ENCODE measurements at places on chromosomes 11 and 22. TPM values are rescaled to one million over a fixed set of nuclear protein-coding genes. Genes with fewer than 3 reads are reported as not detected.

GRCh38 chr22:42285604-42286003 is 15.2 kb upstream of the TCF20 start:
- DNase-seq: no peak
- no peak overlapping the region for H3K27ac ChIP-seq

Gene CRYAB
- polyA plus RNA-seq: 7.4 TPM

DNA sequence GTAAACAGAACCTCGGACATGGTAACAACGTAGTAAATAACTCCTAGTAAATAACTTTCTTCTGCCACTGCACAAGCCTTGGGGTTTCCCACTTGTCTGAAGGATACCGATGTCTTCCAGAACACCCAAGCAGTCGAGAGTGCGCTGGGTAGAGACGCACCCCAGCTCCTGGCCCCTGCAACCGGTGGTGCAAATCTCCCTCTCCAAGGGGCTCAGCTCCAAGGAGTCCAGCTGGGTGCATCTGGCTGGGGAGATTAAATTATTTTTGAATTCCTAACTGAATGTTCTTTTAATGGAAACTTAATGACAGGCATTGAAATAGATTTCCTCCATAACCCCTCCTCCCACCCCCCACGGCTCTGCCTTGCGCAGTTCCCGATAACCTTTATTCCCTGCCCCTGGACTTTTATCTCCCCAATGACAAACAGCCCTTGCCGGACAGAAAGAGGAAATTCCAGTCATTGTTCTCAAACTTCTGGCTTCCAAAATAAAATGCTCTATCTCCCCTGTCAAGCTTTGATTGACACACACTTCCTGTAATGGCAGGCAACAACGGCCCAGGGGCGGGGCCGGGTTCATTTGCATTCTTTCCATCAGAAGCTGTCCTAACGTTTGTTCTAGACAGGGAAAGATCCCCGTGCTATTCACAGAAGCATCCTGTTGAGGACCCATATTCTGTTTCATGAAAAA is 31.2 kb downstream of the KCNJ1 start:
- H3K4me3 ChIP-seq: no peak overlapping the region
- no peak overlapping the region for H3K27ac ChIP-seq
- no peaks in the 10 kb centered on the region for H3K27me3 ChIP-seq
- no peak for DNase-seq

- no peak overlapping the region for H3K27ac ChIP-seq
- H3K36me3 ChIP-seq: no peaks in the 10 kb centered on the region
- no peaks in the 10 kb centered on the region for H3K27me3 ChIP-seq
- no peak for DNase-seq
- H3K4me1 ChIP-seq: no peaks in the 10 kb centered on the region
Measured at GRCh38 chr11:70024036-70024772, 53.9 kb upstream of the ANO1 start.

- H3K27me3 ChIP-seq: no peaks in the 10 kb centered on the region
- no peak overlapping the region for H3K4me3 ChIP-seq
- no peak overlapping the region for H3K27ac ChIP-seq
- H3K36me3 ChIP-seq: no peaks in the 10 kb centered on the region
Measured at GRCh38 chr22:46244771-46245170, 5.3 kb downstream of the CDPF1 start.

DNA sequence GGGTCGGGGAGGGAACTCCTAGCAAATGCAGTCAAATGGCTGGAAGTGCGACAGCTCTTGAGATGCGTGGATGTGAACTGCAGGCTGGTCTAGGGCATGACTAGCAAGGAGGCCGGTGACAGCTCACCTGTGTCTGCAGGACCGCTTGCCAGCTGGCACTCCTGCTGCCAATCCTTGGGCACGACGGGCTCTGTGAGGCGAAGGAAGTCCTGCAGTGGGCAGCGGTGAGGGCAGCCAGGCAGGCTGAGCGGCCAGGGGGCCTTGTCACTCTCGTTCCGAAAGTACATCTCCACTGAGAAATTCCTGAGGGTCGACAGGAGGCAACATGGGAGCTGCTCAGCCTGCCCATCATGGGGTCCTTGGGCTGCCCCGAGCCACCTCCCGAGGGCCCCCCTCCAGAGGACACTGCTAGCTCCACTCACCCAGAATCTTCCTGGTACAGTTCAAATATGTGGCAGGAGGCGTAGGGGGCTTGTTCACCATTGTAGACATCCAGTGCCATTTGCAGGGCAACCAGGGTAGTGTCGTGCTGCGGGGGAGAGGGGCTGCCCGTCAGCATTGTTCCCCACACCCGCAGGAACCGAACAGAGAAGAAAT is 5.9 kb downstream of the ACP2 start:
- H3K27ac ChIP-seq: no peak overlapping the region
- H3K4me3 ChIP-seq: no peak overlapping the region
- H3K4me1 ChIP-seq: peaks cover 3% of the 10 kb centered on the region
- H3K36me3 ChIP-seq: peaks cover 32% of the 10 kb centered on the region
- H3K27me3 ChIP-seq: no peaks in the 10 kb centered on the region

Gene KCNJ1
- polyA plus RNA-seq: 0.06 TPM

Gene TRIM6
- polyA plus RNA-seq: 5.2 TPM

Gene SUSD2
- 0.03 TPM for polyA plus RNA-seq

GRCh38 chr22:25014896-25015755 is 62.6 kb downstream of the KIAA1671 start:
- no peak overlapping the region for H3K27ac ChIP-seq
- no peak overlapping the region for H3K4me3 ChIP-seq
- H3K4me1 ChIP-seq: peaks cover 3% of the 10 kb centered on the region
- DNase-seq: no peak
- peaks cover 3% of the 10 kb centered on the region for H3K36me3 ChIP-seq
- no peaks in the 10 kb centered on the region for H3K27me3 ChIP-seq

GRCh38 chr11:76276046-76276780 is 69.9 kb upstream of the WNT11 start:
- DNase-seq: no peak
- H3K4me1 ChIP-seq: no peaks in the 10 kb centered on the region
- H3K27me3 ChIP-seq: no peaks in the 10 kb centered on the region
- no peak overlapping the region for H3K4me3 ChIP-seq

DNA sequence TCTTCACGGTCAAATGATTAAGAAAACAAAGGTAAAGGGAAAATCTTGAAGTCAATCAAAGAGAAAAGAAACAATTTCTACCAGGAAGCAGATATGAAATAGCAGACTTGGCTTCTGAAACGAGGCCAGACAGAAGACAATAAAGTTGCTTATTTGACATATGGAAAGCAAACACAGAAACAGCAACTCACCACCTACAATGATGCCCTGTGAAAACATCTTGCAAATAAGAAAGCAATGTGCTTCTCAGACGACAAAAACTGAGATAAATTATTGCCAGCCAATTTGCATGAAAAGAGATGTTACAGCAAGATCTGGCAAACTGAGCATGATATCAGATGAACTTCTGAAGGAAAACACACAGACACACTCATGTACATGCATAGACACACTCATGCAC is 45.9 kb upstream of the CTSC start:
- H3K36me3 ChIP-seq: no peaks in the 10 kb centered on the region
- no peaks in the 10 kb centered on the region for H3K27me3 ChIP-seq
- no peak overlapping the region for H3K27ac ChIP-seq
- no peaks in the 10 kb centered on the region for H3K4me1 ChIP-seq
- no peak for DNase-seq

DNA sequence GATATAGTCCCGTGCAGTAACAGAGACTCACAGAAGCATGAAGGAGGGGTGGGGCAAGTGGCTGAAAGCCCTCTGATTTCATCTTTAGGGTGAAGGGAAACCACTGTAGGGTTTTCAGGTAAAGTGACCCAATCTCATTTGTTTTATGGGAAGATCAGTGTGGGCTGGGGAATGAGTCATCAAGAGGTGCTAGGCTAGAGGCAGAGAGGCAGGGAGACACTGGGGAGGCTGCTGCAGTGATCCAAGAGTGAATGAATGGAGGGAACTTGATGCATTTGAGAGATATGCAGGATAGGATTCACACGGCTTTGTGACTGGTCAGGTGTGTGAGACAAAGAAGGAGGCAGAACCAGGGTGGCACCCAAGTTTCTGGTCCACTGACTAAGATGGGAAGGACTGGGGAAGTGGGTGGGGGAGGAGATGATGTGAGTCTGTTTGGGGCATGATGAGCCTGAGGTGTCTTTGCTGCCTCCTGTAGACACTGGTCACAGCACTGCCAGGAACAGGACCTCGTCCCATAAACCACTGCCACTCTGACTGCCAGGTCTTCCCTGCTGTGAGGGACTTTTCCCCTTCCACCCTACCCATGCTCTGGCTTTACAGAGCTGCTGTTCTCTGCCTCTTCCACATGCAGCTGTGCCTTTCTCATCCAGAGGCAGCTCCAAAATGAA is 239.0 kb downstream of the TENM4 start:
- no peak overlapping the region for H3K4me3 ChIP-seq
- H3K27ac ChIP-seq: no peak overlapping the region
- DNase-seq: peak; percentile 26
- peaks cover 32% of the 10 kb centered on the region for H3K4me1 ChIP-seq
- H3K36me3 ChIP-seq: no peaks in the 10 kb centered on the region

Gene KBTBD4
- polyA plus RNA-seq: 14.0 TPM

DNA sequence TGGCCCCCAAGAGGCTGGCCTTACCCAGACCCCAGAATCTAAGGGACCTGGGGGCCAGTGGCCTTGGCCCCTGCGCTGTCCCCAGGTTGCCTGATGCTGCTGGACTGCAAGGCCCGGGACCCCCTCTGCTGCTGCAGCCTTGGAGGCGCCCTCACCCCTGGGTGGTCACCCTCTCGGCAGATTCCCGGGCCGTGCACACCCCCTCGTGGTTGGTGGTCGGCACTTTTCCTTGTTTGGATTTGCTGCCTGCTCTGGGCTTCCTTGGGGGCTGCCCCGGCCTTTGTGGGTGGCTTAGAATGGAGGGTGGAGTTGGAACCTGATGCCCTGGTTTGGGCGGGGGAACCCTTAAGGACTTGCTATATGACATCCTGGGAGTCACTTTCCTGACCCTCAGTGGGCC is 5.3 kb downstream of the RIN1 start:
- peaks cover 39% of the 10 kb centered on the region for H3K4me1 ChIP-seq
- DNase-seq: no peak
- H3K4me3 ChIP-seq: no peak overlapping the region
- H3K27ac ChIP-seq: no peak overlapping the region
- no peaks in the 10 kb centered on the region for H3K27me3 ChIP-seq

GRCh38 chr11:108975641-108976071 is 310.8 kb downstream of the DDX10 start:
- no peak for DNase-seq
- no peak overlapping the region for H3K4me3 ChIP-seq
- H3K27ac ChIP-seq: no peak overlapping the region
- H3K27me3 ChIP-seq: no peaks in the 10 kb centered on the region

- DNase-seq: no peak
- H3K36me3 ChIP-seq: peaks cover 8% of the 10 kb centered on the region
- no peak overlapping the region for H3K27ac ChIP-seq
- peaks cover 25% of the 10 kb centered on the region for H3K4me1 ChIP-seq
Measured at GRCh38 chr22:24302591-24302990, 32.0 kb downstream of the SPECC1L start.

Gene TMPRSS13
- polyA plus RNA-seq: 0.95 TPM

DNA sequence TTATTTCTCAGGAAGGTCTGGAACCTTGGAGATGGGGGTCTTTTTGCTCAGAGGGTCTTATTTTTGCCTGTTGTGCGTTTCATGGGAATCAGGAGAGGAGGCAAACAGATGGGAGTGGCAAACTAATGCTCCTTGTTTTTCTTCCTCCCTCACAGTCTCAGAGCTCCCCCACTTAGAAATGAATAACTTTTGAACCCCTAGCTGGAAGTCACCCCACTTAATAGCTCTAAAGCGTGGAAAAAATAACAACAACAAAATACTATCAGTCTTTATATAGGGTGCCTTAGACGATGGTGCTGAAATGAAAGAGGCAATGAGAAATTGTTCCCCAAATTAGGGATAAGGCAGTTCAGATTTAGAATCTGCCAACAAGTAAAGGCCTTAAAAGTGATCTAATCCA is 76.8 kb upstream of the BDNF start:
- no peaks in the 10 kb centered on the region for H3K4me1 ChIP-seq
- no peak overlapping the region for H3K27ac ChIP-seq
- H3K36me3 ChIP-seq: no peaks in the 10 kb centered on the region
- H3K27me3 ChIP-seq: no peaks in the 10 kb centered on the region

GRCh38 chr11:7353100-7353499 is 101.4 kb downstream of the SYT9 start:
- DNase-seq: peak; percentile 5
- no peaks in the 10 kb centered on the region for H3K4me1 ChIP-seq
- H3K4me3 ChIP-seq: no peak overlapping the region
- no peak overlapping the region for H3K27ac ChIP-seq

Gene MUC6
- polyA plus RNA-seq: not detected

Gene MS4A8
- polyA plus RNA-seq: not detected

- H3K27ac ChIP-seq: no peak within 1 kb of the TSS
- H3K36me3 ChIP-seq: no peaks in the 10 kb centered on the region
- DNase-seq: no peak
- H3K4me1 ChIP-seq: peaks cover 9% of the 10 kb centered on the region
- peaks cover 9% of the 10 kb centered on the region for H3K27me3 ChIP-seq
Measured at GRCh38 chr11:63916837-63917691, at the start of gene RCOR2. RCOR2 (minus strand) TSS chr11:63917164; CDS start chr11:63916456, 708 bp downstream.

- H3K27ac ChIP-seq: peak overlapping the region; percentile 89
- H3K4me3 ChIP-seq: peak overlapping the region; percentile 80
- H3K36me3 ChIP-seq: no peaks in the 10 kb centered on the region
- H3K4me1 ChIP-seq: peaks cover 25% of the 10 kb centered on the region
- DNase-seq: no peak
- no peaks in the 10 kb centered on the region for H3K27me3 ChIP-seq
Measured at GRCh38 chr11:79438631-79439409, 2.0 kb downstream of the TENM4 start.

Gene SLC35C1
- polyA plus RNA-seq: 6.2 TPM

- H3K4me1 ChIP-seq: no peaks in the 10 kb centered on the region
- no peaks in the 10 kb centered on the region for H3K27me3 ChIP-seq
- H3K27ac ChIP-seq: no peak overlapping the region
- no peak overlapping the region for H3K4me3 ChIP-seq
Measured at GRCh38 chr22:25602916-25603315, 38.4 kb downstream of the GRK3 start.

DNA sequence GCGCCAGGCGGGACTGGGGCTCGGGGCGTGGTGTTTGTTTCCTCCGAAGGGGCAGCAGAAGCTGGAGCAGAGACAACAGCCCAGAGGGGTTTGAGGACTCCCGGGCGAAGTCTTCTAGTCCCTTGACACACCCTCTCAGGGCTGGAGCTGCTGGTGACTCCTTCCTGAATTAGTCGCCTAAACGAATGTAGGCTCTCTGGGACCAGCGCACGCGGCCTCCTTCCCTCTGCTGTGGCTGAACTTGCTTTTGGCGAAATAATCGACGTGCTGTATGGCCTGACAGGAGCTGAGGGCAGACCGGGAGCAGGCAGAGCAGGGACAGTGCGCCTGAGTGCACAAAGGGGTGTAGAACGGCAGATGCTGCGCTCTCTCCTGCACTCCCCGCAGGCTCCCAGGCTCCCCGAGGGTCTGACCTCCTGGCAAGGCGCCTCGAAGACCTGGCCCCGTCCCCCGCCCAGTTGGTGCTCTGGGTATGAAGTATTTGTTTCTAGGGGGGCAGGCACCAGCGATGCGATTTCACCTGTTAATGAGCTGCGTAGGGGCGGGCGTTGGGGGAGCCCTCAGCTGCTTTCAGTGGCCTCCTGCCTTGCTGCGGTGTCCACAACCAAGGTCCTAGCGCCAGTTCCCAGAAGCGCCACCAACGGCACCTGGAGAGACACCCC is 5.3 kb downstream of the SLC17A6 start:
- no peaks in the 10 kb centered on the region for H3K4me1 ChIP-seq
- H3K36me3 ChIP-seq: no peaks in the 10 kb centered on the region
- no peak overlapping the region for H3K27ac ChIP-seq
- no peak for DNase-seq
